D721Med (cell line): ENCODE measurements at places on chromosomes 2 and 18.

DNA sequence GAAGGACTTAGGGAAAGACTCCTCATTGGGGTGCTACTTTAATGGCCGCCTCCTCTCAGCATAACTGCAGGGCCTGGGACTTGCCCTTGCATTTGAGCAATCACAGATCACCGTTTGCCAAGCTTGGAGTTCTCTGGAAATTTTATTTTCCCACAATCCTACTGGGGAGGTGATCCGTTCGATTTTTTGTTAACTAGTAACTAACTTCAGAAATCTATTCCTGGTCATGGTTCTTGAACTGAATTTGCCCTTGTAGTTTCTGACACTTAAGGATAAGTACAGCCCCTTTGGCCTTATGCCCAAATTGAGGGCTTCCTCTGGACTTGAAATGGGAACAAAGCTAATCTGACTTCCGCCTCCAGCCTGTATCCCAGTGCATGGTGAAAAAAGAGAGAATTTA lies 60.5 kb upstream of the ST3GAL5 start:
- no peak for DNase-seq

GRCh38 chr2:96114903-96115581 lies 1.3 kb downstream of the ADRA2B start:
- no peak for DNase-seq

- DNase-seq: no peak
Measured at GRCh38 chr2:105188343-105188742, 53.2 kb upstream of the GPR45 start.

DNA sequence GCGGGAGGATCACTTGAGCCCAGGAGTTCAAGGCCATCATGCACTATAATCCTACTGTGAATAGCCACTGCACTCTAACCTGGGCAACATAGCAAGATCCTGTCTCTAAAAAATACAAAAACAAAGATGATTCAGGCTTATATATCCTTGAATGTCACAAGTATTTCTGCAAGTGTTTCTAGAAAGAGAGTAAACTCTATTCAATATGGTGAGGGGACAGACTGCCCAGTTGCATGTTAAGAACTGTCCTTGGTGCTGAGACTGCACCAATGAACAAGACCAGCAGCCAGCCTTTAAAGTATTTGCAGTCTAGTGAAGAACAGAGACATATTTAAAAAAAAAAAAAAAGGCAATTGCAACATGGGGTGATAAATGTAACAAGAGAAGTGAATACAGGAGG lies 16.4 kb downstream of the MAP3K19 start:
- no peak for DNase-seq

- DNase-seq: no peak
Measured at GRCh38 chr2:129010262-129010661, 691.6 kb upstream of the HS6ST1 start.

GRCh38 chr2:130156624-130157004 lies 11.7 kb upstream of the CCDC74B start:
- no peak for DNase-seq
